ENCODE measurements at places on chromosomes 12 and 14.

DNA sequence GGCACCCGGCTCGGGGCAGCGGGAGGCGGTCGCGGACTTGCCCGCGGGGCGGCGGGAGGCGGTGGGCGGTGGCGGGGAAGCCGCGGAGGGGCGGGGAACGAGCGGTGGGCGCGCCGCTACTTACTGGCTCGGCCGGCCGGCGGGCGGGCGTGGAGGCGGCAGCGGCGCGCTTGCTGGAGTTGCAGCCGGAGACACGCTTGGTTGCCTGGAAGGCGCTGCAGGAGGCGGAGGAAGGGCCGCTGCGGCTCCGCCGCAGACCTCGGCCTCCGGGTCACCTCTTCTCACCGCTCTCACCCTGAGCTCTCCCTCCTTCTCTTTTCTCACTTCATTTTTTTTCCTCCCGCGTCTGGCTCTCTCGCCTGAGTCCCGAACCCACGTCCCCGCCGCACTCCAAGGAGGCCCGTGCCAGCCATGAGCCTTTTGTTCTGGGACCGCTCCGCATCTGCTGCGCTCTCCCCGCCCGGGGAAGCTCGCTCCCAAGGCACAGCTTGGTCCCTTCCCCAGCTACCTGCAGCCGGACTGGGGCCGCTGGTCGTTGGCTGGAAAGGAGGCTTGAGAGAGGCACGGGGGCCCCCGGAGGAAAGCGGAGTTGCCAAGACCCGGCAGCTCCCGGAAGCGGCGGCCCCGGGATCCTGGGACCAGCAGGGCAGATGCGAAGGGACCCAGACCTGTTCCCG, 592 bp upstream of the KCNK10 start:
- DNase-seq = no peak

DNA sequence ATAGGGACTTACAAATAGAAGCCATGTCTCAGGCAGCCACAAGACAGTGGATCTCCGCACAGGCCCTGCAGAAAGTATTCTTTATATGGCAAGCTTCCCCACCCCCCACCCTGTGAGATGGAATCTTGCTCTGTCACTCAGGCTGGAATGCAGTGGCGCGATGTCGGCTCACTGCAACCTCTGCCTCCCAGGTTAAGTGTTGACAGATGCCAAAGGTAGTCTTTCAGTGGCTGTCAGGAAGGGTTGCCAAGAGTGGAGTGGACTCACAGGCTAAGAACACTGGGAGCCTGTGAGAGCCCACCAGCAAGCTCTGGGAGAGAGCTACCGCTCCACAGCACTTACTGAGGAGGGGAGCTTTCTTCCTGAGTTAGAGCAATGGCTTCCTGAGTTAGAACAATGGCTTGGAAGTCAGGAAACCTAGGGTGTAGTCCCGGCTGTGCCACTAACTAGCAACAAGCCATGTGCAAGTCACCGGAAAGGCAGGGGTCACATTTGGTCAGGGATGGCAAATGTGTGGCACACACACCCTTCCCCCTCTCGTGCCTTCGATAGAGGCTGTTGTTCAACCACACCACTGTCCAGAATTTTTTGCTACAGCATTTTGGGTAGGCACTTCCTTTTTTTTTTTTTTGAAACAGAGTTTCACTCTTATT, 2.6 kb downstream of the RNASE1 start:
- no peak for DNase-seq

- DNase-seq = no peak
Measured at GRCh38 chr12:51777457-51777856, 71.1 kb downstream of the FIGNL2 start.

- no peak for DNase-seq
Measured at GRCh38 chr12:113880326-113880725, 85.8 kb downstream of the RBM19 start.

- DNase-seq = peak; percentile 75
Measured at GRCh38 chr12:96434107-96434506, 33.9 kb upstream of the CDK17 start.

- DNase-seq = no peak
Measured at GRCh38 chr12:19129486-19130223, at the start of gene PLEKHA5. Gene PLEKHA5, plus strand, starts transcription at chr12:19129733. Its CDS starts 67 bp downstream, at chr12:19129800.

GRCh38 chr12:131672311-131672940, 38.5 kb upstream of the SFSWAP start:
- no peak for DNase-seq

DNA sequence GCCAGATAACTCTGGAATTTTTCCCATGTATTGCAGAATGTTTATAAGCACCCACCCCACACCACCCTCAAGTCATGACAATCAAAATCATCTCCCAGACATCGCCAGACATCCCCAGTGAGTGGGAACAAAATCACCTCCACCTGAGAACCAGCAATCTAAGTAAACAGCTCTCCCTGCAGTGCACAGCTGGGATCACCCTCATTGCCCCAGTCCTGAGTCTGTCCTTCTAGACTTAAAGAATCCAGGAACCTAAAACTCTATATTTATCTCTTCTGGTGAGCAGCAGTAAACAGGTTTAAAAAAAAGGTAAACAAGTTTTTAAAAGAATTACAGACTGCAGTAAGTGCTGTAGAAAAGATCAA, 43.3 kb upstream of the CMKLR1 start:
- no peak for DNase-seq

DNA sequence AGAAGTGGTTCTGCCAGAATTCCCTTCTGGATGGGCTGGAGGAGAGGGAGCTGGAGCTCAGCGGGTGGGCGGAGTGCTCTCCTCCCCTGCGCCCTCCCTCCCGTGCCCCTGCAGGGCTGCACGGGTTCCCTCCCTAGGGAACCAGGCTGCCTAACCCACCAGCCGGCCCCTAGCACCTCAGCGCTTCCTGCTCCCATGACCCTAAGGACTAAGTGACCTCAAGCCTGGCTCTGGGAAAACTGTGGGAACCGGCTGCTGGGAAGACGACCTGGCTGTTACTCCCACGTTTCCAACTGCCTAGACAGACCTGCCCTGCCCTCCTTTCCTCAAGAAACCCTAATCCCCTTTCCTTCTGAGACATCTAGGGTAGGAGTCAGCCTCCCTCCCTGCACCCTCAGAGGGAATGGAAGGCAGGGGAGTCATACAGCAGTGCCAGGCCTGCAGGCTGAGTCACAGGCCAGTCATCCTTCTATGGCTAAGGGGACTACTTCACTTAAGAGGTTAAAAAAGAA, 31.5 kb downstream of the SLC6A12 start:
- peak; percentile 27 for DNase-seq

DNA sequence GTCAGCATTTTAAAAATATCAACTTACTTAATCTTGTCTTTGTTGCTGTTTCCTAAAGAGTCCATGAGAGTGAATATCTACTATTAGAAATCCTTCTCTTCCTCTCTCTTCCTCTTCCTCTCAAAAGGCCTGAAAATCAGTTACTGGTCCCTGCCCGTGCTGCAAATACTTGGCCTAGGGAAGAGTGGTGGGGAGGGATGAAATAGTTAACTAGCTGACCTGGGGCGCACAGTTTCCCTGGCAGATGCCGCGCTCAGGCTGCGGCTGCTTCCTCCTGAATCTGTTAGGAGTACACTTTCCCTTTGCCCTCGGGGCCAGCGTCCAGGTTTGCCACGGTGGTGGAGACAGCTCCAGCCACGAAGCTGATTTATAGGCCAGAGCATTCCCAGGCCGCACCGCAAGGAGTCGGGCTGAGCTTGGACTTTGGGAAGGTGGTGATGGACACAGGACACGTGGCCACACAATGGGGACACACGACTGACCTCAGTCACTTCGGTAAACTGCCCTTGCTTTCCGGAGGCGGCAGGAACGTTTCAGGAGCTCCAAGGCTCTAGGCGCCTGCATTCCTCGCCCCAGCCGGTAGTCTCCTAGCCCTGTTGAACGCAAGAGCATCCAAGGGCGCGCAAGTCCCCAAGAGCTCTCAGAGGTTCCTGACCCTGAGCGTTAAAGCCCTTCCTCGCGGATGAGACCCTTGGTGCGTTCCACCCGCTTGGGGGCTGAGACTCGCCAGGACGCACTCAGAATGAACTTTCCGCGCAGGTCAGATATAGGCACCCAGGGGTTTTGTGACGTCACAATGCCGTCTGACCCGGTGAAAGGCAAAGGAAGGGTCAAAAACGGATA, 7.1 kb upstream of the ASCL1 start:
- no peak for DNase-seq

- no peak for DNase-seq
Measured at GRCh38 chr14:30848449-30849240, 25.7 kb upstream of the COCH start.

DNA sequence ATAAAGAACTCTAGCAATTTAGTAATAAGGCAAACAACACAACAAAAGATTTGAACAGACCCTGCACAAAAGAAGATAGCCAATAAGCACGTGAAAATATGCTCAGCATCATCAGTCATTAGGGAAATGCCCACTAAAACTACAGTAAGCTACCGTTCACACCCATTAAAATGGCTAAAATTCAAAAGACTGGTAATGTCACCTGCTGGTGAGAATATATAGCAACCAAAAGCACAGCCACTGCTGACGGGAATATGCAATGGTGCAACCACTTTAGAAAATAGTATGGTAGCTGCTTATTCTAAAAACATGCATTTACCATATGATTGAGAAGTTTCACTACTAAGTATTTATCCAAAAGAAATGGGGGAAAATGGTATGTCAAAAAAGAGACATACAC, 74.9 kb downstream of the DPF3 start:
- no peak for DNase-seq

DNA sequence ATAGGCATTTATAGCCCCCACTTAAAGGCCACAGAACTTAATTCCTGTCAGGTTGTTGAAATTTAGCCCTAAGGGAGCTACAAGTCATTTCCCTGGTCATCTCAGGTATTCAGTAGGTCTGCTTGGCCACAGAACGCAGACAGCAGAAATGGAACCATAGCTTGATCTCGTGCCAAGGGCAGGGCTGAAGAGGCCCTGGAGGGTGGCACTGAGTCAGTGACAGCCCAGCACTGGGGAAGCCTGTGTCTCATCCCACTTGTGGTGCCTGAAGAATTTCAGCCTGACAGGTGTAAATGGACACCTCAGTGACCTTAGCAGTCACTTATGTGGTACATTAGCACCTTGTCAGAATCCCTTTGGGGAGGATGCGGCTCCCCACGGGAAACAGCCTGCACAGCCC, 6.6 kb downstream of the PRKAB1 start:
- DNase-seq = no peak

- no peak for DNase-seq
Measured at GRCh38 chr12:110112335-110112660, 11.9 kb upstream of the IFT81 start.

DNA sequence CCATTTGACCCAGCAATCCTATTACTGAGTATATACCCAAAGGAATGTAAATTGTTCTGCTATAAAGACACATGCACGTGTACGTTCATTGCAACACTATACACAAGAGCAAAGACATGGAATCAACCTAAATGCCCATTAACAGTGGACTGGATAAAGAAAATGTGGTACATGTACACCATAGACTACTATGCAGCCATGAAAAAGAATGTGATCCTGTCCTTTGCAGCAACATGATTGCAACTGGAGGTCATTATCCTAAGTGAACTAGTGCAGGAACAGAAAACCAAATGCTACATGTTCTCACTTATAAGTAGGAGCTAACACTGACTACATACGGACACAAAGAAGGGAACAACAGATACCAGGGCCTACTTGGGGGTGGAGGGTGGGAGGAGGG, 45.7 kb upstream of the VRK1 start:
- no peak for DNase-seq

- DNase-seq = no peak
Measured at GRCh38 chr14:90301668-90302090, 30.1 kb downstream of the NRDE2 start.

DNA sequence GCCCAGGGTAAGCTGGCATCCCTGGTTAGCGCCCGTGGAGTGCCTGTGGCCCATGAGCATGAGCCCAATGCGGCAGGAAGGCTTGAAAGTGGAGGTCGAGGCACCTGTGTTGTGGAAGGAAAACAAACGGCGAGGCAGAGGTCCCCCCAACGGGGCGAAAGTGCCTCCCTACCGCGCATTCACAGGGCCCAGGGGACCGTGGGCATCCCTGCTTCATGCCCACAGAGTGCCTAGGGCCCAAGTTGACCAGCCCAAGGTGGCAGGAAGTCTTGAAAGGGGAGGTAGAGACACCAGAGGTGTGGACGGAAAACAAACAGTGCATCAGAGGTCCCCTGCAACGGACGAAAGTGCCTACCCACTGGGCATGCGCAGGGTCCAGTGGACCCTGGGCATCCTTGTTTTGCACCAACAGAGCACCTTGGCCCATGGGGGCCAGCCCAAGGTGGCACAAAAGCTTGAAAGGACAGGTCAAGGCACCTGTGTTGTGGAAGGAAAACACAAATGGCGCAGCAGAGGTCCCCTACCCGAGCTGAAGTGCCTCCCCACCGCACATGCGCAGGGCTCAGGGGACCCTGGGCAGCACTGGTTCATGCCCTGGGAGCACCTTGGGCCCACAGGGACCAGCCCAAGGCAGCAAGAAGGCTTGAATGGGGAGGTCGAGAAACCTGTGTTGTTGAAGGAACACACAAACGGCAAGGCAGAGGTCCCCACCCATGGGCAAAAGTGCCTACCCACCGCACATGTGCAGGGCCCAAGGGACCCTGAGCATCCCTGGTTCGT, 377.5 kb downstream of the ALG10 start:
- no peak for DNase-seq

GRCh38 chr12:88371416-88372183, 208.7 kb downstream of the KITLG start:
- no peak for DNase-seq

DNA sequence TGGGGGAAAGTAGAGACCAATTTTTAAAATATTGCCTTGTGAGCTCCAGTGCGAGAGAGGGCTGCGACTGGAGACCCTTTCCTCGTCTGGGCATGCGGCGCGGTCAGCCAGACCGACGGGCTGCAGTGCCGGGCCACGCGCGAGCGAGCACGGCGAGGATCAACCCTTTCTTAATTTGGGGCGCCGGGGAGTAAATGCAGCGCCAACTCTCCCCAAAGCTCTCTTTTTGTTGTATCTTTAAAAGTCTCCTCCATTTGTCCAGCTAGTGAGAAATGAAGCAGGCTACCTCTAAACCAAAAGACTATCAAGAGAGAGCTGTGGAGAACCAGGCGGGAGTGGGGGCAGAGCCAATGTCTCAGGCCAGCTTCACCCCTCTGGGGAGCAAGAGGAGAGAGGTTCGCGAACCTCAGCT, 1.4 kb downstream of the SIX1 start:
- no peak for DNase-seq

DNA sequence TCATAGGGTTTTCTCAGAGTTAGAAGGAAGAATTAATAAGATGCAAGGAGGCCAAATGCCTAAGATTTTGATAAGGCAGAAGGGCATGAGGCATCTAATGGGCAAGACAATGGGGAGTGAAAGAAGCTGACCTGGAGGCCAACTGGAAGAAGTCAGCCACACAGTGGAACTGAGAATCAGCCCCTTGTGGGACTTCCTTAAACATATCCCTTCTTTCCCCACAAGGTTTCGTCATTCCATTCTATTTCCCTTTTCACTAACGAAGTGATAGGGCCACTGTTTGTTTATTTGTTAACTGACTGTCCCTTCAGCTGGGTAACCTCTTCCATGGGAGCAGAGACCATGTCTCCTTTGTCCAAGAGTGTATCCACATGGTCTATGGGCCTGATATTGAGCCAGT, 86.2 kb downstream of the HELB start:
- DNase-seq = no peak

DNA sequence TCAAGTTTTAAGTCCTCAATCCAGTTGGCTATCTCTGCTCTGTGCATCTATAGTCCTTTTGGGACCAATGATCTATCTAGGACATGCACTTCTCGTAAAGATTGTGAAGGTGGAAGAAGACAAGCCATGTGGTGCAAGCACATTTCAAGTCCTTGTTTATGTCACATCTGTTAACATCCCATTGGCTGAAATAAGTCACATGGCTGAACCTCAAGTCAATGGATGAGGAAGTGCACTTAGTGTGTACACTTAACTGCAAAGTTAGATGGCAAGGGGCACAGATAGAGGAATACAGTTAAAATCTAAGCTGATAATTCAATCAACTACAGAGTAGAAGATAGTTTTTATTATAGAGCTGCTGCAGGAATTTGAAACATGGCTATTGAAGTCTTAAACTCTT, 362.8 kb upstream of the TBX3 start:
- no peak for DNase-seq
